ENCODE measurements at places on chromosomes 2 and 18.

- no peak for DNase-seq
Measured at GRCh38 chr2:57397550-57398360, 648.9 kb upstream of the VRK2 start.

DNA sequence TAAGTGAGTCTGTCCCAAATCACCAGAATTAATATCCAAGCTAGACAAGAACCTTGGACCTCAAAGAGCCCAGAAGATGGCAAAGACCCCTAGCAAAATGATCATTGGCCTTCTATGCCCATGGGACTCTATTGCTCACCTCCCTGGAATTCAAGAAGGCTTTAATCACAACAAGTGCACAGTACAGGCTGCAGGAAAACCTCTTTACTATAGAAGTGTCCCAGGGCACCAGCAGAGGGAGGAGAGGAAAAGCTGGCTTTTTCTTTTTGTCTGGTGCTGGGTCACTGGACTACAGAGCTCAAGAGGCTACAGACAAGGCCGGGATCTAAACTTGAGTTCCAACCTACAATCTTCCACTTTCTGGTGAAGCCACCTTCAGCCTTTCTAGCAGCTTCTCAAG lies 88.3 kb upstream of the PPP1CB start:
- DNase-seq: no peak

DNA sequence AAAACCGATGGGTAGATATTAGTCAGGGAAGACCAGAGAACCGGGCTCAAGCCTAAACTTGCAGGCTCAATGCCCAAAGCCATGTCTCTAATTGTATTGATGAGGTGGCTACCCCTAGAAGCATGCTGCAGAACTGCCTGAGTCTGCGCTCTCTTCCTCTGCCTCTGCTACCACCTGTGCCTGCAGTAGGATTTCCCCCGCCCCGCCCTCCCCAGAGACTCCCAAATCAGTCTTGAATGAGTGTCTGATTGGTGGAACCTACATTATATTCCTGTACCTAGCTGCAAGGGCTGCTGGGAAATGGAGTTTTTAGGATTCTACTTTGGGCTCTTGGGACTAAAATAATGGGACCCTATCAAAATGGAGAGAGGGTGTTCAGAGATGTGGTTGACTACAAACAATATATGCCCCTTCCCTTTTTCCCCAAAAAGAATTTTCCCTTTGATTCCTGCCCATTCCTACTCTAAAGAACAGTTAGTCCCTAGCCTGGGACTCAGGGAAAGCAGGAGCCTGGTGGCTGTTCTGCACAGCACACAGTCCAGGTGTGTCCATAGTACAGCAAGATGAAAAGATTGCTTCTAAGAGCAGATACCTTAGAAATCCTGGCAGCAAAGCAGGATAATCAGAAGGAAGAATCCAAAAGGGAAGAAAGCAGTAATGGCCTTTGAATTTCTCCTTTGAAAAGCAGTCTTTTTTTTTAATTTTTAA lies 12.5 kb downstream of the GRP start:
- no peak for DNase-seq

DNA sequence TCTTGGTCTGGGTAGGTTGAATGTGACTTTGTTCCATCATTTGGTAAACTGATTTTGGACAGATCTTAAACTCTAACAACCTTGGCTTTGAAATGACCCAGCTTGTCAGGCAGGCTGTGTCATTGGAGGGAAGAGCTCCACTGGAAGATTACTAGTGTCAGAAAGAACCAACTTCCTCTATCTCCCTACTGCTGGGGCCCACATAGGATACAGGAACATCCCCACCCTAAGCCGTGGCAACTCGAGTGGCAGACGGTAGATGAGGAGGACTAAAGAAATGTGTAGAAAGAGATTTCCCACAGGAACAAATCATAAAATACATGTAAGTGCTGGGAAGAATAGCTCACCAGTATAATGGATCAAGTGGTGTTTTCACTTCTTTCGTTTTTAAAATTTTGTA lies 4.3 kb upstream of the G6PC2 start:
- DNase-seq: no peak

- no peak for DNase-seq
Measured at GRCh38 chr18:75408554-75409506, 18.7 kb downstream of the SMIM21 start.

DNA sequence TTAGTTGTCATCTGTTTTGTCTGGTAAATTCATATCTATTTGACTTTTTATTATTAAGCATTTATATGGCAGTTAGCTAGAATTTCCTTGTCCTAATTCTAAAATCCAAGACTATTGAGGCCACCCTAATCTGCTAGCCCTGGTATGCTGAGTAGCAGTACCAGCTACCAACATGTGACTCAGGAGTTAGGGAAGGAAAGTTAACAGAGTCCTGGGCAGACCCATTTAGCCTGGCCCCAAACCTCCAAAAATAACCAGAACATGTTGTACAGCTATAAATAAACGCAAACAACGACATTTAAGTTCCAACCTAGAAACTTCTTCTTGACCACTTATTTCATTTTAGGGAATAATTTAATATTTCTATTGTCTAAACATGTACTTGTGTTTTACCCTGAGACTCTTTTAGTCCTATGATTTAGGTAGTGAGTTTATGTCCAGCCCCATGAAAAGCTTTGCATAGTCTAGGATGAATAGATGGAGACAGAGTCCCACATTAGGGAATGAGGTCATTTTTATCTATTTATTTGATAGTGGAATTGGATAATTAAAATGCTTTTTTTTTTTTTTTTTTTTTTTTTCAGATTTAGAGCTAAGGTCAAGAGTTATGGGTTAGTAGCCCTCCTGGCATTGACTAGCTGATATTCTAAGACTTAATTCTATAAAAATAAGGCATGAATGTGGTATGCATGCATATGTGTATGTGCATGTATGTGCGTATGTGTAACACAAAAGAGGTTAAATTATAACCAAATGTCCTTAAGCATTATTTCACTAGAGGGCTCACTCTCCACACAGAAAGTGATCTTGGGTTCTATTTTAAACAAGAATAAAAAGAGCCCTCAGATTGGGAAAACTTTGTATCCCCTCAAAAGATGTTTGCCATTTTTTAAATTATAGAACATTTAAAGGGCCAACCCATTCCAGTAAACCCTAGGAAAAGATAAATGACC lies 160.1 kb upstream of the MAPRE2 start:
- DNase-seq: no peak

GRCh38 chr2:163670929-163671328 lies 64.9 kb downstream of the FIGN start:
- DNase-seq: no peak

DNA sequence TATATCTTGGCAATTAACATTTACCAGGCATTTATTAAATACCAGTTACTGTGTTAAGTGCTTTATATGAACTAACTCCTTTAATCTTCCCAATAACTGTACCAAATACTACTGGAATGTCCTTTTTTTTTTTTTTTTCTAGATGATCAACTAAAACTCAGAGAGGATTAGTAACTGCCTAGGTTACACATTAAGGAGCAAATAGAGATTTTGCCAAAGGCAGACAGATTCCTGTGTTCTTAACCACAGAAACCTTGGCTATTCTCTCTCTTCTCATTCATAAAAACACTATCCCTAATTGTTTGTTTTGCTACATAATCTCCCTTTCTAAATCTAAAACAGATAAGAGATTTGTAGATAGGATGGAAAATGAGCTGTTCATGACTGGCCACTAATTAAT lies 13.3 kb downstream of the DHX57 start:
- no peak for DNase-seq

- no peak for DNase-seq
Measured at GRCh38 chr2:143182649-143183048, 53.4 kb downstream of the ARHGAP15 start.

DNA sequence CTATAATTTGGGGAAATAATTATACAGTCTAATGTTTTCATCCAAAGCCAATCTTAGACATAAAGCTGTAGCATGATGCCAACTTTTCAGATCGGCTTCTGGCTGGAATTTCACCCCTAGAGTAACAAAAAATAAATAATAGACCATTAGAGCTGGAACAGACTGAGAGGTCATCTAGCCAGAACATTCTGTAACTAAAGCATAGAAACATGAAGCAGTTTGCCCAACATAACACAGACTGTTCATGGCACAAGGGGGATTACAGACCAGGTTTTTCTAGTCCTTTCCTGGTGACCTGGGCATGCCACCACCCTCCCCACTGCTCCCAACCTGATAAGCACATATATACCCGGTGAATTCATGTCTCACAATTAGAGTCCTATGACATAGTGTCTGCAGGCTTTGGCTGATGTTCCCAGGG lies 116.4 kb upstream of the PPP1CB start:
- DNase-seq: no peak
